ENCODE measurements at places on chromosomes 5 and 9.

- no peak for DNase-seq
Observed at GRCh38 chr5:178081571-178082243, 31.6 kb upstream of the N4BP3 start.

DNA sequence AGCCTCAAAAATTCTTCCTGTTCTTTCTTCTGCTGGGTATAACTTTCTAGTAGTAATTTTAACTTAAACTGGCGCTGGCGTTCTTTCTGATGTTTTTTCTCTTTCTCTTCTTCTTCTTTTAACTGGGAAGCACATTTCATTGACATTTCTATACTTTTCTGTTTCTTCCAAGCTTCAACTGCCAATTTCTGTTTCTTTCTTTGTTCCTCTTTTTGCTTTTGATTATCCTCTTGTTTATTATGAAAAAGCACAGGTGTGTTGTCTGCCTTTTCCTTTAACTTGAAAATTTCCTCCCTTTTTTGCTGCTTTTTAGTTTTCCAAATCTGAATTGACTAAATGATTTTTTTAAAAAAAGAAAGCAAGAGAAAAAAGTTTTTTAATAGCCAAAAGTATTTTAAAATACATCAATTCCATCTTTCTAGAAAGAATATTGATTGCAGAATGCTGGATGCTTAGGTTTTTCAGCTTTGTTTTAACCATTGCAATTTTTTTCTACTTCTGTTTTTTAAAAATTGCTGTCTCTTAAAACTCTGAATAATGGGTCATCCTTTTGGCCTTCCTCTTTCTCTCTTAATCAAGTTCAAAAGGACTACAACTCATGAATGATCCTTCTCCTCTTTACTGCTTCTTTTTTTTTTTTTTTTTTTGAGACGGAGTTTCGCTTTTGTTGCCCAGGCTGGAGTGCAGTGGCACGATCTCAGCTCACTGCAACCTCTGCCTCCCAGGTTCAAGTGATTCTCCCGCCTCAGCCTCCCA is 8.8 kb upstream of the PGGT1B start:
- DNase-seq, result no peak

- no peak for DNase-seq
Observed at GRCh38 chr5:59745415-59745863, 148.1 kb downstream of the PDE4D start.

DNA sequence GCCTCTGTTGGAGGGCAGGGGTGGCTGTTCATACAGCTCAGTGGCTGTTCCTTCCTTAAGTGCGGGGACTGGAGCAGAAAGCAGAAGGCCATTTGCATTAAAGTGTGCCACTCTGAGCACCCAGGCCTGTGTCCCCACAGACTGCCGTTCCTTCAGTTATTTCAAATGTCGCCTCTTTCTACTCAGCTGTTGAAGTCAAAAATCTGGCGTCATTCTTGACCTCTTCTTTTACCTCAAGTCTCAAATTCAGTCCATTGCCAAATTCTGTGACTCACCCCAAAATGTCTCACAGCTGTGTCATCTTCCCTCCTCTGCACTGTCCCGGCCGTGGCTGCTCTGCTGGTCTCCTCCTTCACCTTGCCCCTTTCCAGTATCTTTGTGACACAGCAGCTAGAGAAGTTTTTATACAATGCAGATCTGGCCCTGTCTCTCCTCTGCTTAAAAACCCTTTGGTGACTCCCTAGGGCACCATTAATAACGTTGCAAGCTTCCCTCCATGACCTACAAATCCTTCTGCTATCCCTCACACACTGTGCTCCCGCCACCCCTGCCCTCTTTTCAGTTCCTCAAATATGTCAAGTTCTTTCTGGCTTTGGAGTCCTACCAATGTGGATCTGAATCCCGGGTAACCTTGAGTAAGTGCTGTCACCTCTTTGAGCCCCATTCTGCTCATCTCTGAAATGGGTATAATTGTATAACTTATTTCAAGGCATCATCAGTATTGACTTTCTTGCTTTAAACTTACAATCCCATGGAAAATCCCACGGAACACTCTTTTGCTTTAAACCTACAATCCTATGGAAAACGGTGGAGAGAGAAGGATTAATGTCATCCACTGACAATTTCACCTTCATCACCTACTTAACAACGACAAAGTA is 98.3 kb upstream of the BOD1 start:
- DNase-seq, result peak; percentile 84

- no peak for DNase-seq
Observed at GRCh38 chr5:143263272-143263810, 140.1 kb downstream of the NR3C1 start.

Measured in HS-5 (cell line).